Thymus (tissue), 14 donors: ENCODE measurements at places on chromosomes 5 and 9. TPM values are rescaled to one million over a fixed set of nuclear protein-coding genes. Genes with fewer than 3 reads are reported as not detected.
A peak's percentile ranks its signal among the peaks of the same experiment; 100 is the strongest.

ICE1 gene
- 11.1 TPM for polyA plus RNA-seq

- H3K27ac ChIP-seq, result peak overlapping the region; percentile 74
- peak overlapping the region; percentile 96 for H3K4me3 ChIP-seq
- H3K27me3 ChIP-seq, result peaks cover 5% of the 10 kb centered on the region
- peak; percentile 40 for DNase-seq
- peaks cover 18% of the 10 kb centered on the region for H3K4me1 ChIP-seq
Measured at GRCh38 chr5:111223101-111223786, 940 bp upstream of the CAMK4 start.

DNA sequence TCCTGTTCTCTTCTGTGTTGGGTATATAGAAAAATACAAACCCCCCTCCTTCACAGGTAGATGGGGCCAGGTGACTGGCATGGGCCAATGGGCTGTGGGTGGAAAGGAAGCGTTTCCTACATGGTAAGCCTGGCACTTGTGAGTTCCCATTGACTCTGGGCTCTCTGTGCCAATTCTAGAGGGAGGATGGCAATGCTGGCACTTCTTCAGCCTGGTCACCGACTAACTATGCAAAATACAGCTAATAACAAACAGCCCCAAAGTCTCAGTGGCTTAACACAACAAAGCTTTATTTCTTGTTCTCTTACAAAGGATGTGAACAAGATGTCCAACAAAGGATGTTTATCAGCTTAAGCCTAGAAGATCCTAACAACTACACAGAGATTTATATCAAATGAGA is 258.1 kb downstream of the SYK start:
- peaks cover 3% of the 10 kb centered on the region for H3K4me1 ChIP-seq
- no peak overlapping the region for H3K4me3 ChIP-seq
- no peak for DNase-seq
- no peaks in the 10 kb centered on the region for H3K27me3 ChIP-seq

FYB1 gene
- polyA plus RNA-seq, result 52.9 TPM

MEGF9 gene
- polyA plus RNA-seq, result 3.7 TPM

GRCh38 chr9:88106492-88106891 is 31.8 kb downstream of the SPATA31C2 start:
- DNase-seq, result no peak
- H3K27me3 ChIP-seq, result no peaks in the 10 kb centered on the region
- no peak overlapping the region for H3K27ac ChIP-seq
- no peaks in the 10 kb centered on the region for H3K4me1 ChIP-seq

DNA sequence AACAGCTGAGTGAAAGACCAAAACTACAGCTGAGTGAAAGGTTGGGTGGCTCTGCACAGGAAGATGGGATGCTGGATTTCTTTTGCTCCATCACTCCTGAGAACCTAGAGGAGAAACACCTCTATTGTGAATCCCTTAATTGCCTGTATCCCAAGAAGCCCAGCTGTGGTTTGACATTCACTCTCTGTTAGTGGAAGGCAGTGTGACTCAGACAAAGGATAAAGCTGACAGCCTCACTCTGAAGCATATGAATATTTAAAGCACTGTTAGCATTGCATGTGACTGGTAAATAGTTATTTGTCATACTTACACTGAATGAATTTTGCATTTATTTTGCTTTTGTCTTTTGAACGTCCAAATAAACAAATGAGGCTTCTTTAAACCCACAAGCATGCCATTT is 367.1 kb upstream of the RIOK2 start:
- no peaks in the 10 kb centered on the region for H3K27me3 ChIP-seq
- H3K4me1 ChIP-seq, result no peaks in the 10 kb centered on the region
- DNase-seq, result no peak
- H3K27ac ChIP-seq, result no peak overlapping the region
- H3K4me3 ChIP-seq, result no peak overlapping the region

DNA sequence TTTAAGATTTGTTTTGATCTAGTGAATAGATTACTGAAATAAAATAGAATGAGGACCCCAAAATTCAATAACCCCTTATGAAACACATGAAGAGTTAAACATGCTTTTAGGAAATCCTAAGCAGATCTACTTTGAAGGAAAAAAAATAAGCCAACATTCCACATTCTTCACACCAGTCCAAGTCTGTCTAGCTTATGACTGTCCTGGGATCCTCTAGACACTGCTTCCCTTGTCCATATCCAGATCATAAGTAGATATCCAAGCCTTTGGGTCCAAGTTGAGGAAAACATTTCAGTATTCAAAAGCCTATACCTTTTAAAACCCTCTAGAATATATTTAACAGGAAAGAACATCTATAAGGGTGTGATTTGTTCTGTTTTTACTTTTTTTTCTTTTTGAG is 58.8 kb upstream of the MINAR2 start:
- no peaks in the 10 kb centered on the region for H3K4me1 ChIP-seq
- no peak overlapping the region for H3K4me3 ChIP-seq
- DNase-seq, result no peak
- no peak overlapping the region for H3K27ac ChIP-seq
